Esophagus squamous epithelium (tissue), 5 donors: ENCODE measurements at places on chromosomes 1 and 21.

DNA sequence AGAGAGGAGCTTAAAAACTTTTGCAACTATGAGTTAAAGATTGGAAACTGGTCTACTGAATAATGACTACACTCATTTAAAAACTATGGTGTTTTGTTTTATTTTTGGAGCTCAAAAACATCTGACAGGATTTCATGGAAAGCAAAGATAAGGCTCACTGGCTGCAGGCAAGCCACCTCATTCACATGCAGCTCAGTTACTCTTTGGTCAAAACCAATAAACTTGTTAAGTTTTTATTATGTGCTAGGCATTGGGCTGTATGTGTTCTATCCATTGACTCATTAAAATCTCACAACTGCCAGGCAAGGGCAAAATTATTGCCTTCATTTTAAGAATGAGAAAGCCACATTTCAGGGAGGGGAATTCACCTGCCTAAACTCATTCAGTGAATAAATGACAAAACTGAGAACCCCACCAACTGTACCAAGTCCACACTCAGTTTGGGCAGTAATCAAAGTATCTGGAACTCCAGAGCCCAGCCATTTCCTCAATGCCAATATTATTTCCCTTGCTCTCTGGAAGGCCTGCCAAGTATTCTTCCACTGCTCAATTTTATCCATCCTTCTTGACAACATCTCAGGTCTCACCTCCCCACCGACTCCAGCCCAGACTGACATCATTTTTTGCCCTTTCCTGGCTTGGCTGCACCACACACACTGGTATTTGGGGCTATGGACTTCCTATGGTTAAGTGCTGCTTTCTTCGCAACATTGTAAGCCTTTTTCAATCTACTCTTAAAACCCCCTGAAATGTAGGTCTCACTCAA, 401.1 kb upstream of the NFIA start:
- no peak for DNase-seq

GRCh38 chr1:153933955-153934354, 11.2 kb upstream of the GATAD2B start:
- DNase-seq, result no peak

GRCh38 chr1:49971088-49971487, 52.7 kb downstream of the AGBL4 start:
- no peak for DNase-seq

DNA sequence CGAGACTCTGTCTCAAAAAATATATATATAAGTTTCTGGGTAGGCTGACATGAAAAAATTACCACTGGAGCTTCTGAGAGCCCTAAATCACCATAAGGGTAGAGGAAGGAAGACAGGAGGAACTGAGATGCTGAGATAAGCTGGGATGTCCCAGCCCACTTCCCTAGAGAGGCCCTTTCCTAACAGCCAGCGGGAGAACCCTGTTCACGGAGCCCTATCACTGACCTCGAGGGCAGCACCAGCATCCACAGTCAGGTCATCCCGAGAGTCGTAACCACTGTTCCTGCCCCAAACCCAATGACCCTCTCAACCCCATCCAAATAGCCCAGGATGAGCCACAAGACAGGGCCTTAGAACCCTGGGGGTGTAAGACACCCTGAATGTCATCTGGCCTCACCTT, 77.5 kb downstream of the CD34 start:
- DNase-seq, result no peak

DNA sequence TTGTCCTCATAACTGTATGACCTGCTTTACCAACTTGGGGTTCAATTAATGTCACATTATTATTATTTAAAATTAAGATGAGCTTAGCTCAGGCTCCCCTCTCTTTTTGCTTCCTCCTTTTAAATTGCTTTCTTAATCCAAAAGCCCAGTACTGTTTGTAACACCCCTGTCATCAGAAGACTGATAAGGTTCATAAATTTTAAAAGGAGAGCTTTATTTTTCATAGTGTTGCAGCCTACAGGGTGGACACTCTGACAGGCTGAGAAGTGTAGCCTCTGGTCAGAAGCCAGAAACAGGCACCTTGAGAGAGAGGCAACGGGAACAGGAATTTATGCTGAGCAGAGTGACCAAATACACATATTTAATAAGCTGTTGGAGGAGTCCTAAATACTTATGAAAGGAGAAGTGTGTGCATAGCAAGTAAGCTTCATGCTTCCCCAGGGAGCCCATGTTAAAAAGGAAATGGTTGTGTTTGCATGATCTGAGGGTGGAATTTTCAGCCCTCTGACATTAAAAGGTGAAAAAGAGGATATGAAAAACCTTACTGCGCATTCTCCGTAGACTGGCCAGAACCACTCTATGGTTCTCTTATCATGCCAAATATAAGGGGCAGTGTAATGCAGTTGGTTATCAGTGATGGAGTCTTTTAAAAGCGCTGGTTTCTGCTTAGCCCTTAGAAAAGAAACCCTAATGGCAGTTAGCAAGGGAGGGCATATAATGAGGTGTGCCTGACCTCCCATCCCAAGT, 30.5 kb upstream of the FGGY start:
- DNase-seq, result no peak
